GM12865 (cell line): ENCODE measurements at places on chromosomes 1 and 21.
A peak's percentile ranks its signal among the peaks of the same experiment; 100 is the strongest.

DNA sequence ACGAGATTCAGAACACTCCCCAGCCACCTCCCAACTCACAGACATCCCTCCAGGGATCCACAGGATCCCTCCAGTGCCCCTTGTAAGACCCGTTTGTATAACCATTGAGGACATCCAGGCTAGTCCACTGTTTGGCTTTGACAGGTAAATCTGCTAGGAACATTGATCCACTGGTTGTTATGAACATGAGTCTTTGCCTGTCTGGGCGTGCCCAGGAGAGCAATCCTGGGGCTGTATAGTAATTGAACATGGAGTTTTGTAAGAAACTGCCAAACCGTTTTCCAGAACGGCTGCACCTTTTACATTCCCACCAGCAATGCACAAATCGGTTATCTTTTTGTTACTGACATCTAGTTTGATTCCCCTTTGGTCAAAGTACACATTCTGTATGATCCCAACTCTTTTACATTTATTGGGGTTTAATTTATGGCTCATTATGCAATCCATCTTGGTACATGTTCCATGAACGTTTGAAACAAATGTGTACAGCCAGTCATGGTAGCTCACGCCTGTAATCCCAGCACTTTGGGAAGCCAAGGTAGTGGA is 88.7 kb downstream of the WDR4 start:
- DNase-seq, result no peak

DNA sequence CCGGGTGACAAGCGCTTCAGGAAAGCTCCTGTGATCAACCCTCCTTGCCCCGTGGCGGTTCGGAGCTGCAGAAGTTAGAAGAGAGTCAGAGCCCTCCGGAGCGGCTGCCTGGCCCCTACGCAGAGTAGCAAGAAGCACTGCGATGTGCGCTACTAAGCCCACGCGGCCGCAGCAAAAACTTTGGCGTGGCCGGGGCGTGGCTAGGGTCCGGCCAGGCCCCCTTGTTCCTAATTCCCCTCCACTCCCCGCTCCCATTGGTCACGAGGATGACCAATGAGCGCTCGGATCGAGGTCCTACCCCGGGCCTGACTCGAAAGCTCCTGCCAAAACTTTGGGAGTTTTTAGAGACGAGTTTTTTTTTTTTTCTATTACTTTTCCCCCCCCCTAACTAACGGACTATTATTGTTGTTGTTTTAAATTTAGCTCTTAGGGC is at the start of gene HLX:
Gene HLX (plus strand): TSS at position 368 of the 433 bp plus-strand sequence. CDS start 415 bp downstream, outside the sequence.
- DNase-seq, result peak; percentile 67

DNA sequence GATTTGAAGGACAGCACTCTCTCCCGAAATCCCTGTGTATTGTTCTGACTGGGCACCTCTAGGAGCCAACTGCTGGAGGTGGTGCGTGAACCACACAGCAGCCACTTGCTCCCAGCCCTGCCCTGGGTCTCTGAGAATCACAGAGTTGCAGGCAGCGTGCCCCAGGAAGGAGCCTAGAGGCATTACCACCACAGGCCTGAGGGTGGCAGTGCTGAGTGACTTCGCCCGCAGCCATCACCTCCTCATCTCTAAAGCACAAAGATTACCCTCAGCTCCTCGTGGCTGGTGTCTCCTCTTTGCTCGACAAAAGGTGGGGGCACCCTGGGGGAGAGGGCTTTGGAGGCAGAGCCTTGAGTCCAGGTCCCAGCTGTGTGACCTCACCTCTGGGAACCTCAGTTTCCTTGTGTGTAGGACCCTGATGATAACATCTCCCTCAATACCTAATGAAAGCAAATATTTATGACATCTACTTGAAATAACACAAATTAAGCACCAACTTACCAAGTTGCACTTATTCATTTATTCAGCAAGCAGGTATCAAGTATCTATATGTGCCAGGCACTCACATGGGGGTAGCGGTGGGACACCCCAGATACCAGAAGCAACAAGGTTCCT is 86.3 kb downstream of the VWA5B1 start:
- peak; percentile 45 for DNase-seq

- DNase-seq, result no peak
Observed at GRCh38 chr1:178143730-178144690, 50.1 kb downstream of the RASAL2 start.

GRCh38 chr1:26281971-26282370 is 2.1 kb downstream of the SH3BGRL3 start:
- no peak for DNase-seq
